ENCODE measurements at places on chromosomes 7 and 10.

DNA sequence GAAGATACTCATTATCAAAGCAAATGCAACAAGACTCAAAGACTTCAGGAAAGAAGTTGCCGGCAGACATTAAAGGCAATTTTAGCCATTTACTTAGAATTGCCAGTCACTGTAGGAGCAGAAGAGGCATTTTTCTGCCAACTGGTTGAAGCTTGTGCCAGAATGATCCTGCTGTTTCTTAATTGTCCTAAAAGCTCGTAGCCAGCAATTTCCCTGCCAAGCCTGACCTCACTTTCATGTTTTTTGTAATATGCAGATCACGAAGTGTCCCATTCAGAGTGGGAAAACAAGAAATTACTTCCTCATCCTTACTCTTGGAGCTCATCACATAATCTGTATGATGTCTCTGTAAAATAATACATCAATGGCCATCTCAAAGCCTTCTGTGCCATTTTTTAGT, 130.9 kb upstream of the ANKRD1 start:
- DNase-seq: no peak

GRCh38 chr7:49636400-49636799, 137.0 kb upstream of the VWC2 start:
- DNase-seq: no peak

DNA sequence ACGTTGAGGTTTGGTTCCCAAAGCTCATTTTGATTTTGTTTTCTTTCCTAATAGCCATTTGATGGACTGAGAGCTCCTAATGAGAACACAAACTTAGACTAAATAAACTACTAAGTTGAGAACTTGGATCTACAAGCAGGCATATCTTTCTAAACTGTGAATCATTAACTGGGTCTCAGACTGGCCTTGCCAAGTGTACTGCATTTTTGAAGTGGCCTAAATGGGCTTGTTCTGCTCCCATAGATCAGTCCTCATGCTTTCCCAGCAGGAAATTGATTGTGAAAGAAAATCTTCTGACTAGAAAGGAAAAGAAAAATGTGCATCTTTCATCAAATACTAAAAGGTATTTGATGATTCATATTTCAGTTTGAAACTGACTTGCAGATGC, 46.7 kb upstream of the RBM33 start:
- no peak for DNase-seq

DNA sequence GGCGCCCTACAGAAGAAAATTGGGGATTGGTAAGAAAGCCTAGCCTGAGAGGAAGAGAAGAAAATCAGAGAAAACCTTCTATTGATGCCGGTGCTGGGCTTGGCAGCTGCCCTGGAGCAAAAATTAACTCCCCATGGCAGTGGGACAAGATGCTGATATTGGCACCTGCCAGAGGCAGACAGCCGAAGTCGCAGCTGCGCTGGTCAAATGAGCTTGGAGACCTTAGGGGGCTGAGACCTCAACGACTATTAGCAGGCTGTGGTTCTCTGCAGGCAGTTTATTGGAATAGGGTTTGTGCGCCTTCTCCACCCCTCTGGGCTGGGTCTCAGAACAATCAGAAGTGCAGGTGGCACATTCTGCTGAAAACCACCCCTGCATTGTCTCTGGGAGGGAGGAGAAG, 213.7 kb downstream of the GFRA1 start:
- no peak for DNase-seq

DNA sequence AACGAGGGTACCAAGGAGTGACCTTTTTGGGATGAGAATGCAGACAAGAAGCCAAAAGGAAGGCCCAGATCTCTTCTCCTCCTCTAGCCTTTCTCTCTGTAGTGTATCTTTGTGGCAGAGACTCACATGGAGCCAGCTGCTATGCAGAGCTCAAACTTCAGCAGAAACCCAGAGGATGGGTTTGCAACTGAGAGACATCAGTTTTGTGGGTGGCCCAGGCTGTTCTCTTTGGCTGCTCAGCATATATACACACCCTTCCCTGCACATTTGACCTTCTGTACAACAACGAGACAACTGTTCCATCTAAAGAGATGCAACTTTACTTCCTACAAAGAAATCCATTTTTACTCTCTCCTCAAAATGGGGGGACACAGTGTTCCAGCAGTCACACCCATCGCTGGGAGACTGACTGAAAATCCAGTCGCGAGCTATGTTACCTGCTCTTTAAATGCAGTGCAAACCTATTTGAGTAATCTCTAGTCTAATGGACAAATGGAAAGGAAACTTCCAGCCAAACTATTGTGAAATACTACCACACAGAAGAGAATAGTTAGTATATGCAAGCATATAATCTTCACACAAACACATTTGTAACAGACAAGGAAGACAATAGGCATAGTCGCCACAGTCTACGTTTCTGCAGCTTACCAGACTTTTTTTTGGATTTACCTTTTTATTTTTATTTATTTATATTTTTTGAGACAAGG, 51.2 kb downstream of the GTF2I start:
- no peak for DNase-seq

DNA sequence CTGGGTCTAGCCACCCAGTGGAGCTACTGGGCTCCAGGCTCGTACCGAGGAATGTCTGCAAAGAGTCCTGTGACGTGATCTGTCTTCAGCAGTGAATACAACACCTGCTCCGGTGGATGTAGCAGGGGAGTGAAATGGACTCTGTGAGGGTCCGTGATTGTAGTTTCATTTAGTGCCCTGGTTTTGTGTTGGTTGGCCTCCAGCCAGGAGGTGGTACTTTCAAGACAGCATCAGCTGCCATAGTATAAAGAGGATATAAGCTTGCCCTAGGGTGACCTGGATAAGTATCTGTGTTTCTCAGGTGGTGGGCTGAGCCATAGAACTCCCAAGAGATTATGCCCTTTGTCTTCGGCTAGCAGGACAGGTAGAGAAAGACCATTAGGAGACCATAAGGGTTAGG, 24.6 kb upstream of the WNT2 start:
- DNase-seq: no peak

DNA sequence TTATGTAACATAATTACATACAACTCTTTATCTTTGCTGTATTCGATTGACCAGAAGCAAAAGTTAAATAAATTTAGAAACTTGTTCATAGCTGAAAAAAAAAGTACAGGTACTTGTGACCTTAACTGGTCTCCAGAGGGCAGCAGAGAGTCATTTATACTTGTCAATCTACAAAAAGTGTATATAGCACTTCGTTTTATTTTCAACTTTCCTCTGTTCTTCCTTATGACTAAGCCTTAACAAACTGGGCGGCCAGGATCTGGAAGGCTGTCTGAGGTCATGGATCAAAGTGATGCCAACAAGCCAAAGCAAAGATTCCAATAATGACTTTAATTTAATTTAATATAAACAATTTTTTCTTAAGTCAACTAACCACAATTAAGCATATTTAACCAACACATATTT, 29.8 kb downstream of the C10orf67 start:
- peak; percentile 64 for DNase-seq

GRCh38 chr10:38146579-38147333, 52.6 kb downstream of the ZNF37A start:
- DNase-seq: no peak

DNA sequence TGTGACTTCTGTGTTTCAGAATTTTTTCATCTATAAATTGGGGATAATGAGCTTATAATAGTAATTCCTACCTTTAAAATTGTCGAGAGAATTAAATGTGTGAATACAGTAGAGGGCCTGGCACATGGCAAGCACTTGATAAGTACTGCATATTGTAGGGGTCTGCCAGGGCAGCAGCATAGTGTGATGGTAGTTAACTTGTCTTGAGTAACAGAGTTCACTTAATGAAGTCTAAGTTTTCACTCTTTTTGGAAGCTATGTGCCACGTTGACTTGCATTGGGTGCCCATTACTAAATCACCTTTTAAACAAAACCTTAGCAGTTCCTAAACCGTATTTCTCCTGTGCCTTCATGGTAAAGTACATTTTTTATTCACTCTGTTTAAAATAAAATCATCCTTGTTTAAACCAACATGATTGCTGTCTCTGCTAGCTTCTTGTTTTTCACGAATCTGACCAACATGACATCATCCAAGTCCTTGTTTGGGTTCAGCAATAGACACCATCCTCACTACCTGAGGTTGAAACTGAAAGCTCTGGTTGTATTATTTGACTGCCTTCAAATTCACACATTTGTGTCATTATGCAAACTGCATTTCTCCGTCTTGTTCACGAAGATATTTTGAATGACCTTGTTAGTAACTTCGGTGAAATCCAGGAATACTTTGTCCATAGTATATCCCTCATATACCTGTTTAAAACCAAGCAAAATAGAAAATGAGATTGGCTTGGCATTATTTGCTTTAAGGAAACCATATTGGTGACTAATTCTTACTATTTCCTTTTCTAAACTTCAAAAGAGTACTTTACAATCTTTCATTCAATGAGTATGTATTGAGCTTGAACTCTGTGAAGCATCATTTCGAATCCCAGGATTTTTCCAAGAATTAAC, 340.2 kb downstream of the SUGCT start:
- DNase-seq: no peak

- DNase-seq: no peak
Measured at GRCh38 chr7:157384301-157384700, 47.5 kb downstream of the DNAJB6 start.

GRCh38 chr7:149261316-149261828, 624 bp upstream of the ZNF783 start:
- peak; percentile 59 for DNase-seq

- DNase-seq: no peak
Measured at GRCh38 chr7:147978651-147979050, 611.9 kb upstream of the C7orf33 start.

DNA sequence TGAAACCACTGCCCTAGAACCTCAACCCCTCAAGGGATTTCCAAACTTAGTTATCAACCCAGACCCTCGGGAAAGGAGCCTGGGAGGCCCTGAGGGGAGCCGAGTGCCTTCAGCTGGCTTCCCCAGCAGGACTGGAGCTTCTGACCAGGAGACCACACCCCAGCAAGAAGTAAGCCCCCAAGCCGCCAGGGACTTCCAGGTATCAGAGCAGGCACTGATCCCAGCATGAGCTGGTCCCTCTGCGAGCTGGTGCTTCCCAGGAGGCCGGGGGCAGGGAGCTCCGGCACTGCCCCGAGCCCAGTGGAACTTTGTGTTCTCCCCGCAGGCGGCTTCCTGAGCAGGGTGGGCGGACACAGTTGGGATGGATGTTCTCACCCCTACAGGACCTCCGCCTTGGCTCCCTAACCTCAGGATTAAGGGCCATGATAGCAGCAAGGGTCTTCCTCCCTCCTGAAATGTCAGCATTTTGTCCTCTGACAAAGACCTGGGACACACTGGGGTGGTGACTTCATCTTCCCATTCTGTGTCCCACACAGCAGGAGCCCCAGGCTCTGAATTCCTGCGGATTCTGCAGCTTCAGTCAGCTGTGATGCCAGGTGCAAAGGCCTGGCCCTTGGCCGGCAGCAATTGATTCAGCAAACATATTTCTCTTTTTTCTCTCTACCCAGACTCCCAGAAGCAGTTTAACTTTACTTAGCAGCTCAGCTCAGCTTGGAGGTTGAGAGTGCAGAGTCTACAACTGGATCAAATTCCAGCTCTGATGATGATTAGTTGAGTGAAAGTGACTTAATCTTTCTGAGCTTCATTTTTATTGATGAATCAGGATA, 11.6 kb downstream of the ATP6V0E2 start:
- DNase-seq: peak; percentile 3

- DNase-seq: peak; percentile 48
Measured at GRCh38 chr7:151058781-151059366, 515 bp upstream of the SLC4A2 start.

GRCh38 chr7:50404392-50404791, 45.8 kb downstream of the FIGNL1 start:
- no peak for DNase-seq

- peak; percentile 20 for DNase-seq
Measured at GRCh38 chr7:18829858-18830285, 287.6 kb downstream of the TWIST1 start.

DNA sequence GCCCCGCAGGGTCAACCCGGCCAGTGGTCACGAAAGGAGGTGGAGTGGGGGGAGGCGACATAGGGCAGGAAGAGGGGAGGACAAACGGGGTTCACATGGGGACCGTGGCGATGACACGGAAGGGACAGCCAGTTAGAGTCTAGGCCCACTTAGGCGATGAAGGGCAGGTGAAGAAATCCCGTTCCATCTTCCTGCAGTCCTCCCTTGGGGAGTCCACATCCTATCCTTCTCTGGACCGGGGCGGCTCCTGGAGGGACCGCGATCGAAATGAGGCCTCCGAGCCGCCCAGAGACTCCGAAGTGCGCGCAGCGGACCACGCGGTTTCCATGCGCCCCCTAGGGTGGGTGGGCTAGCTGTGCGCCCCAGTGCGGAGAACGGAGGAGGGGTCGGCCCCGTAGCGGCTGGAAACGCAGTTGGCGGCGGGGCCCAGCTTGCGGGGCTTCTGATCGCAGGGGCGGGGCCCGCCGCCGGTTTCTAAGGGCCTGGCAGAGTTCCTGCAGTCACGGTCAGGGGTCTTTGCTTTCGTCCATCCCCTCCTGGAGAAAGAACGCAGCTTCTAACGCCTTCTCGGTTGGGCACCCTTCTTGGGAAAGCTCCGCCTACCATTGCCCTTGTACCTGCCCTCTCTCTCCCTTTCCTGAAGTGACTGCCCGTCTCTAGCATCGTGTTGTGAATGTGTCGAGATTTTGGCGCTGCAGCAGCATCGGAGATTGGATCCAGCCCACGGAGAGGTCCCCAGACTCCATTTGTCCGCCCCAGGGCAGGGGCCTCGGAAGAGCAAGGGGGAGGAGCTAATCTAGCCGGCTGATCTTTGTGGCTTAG, 17.9 kb upstream of the TMEM225B start:
- DNase-seq: peak; percentile 43

DNA sequence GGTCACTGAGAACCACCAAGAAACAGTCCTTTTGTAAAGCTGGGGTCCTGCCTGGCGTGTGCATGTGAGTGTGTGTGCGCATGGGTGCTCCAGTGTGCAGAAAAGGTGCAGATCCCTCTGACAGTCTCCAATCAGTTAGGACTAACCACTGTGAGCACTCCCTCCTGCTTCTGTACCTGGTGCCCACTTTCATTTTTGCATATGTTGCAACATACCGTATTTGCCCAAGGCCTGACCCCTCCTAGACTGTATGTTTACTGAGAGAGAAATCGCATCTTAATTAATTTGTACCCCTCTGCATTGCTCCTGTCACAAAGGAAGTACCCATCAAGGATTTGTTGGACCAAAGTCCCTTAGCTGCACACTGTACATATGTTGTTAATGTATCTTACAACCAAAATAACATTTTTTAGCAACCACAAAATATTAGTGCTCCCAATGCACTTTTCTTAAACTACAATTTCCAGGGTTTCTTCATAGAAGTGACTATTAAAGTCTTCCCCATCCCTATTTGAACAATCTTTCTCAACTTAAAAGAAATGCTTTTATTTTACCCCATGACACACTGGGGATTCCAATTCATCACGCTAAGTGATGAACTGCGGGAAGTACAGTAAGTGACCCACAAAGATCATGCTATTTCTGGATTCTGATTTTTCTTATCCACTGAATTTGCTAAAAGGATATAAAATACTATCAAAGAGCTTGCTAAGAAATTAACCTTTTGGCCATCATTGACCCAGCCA, 16.6 kb downstream of the PAXIP1 start:
- no peak for DNase-seq

GRCh38 chr7:103805346-103805745, 184.1 kb downstream of the RELN start:
- no peak for DNase-seq

GRCh38 chr7:154975984-154976383, 26.9 kb downstream of the PAXIP1 start:
- DNase-seq: peak; percentile 13

- no peak for DNase-seq
Measured at GRCh38 chr7:44787041-44787440, 9.4 kb upstream of the PPIA start.
